Anterior cingulate cortex (tissue), 58 donors: ENCODE measurements at places on chromosomes 1 and 21.
A peak's percentile ranks its signal among the peaks of the same experiment; 100 is the strongest.

GRCh38 chr21:39184050-39184980 lies 1.1 kb upstream of the PSMG1 start:
- DNase-seq: no peak

DNA sequence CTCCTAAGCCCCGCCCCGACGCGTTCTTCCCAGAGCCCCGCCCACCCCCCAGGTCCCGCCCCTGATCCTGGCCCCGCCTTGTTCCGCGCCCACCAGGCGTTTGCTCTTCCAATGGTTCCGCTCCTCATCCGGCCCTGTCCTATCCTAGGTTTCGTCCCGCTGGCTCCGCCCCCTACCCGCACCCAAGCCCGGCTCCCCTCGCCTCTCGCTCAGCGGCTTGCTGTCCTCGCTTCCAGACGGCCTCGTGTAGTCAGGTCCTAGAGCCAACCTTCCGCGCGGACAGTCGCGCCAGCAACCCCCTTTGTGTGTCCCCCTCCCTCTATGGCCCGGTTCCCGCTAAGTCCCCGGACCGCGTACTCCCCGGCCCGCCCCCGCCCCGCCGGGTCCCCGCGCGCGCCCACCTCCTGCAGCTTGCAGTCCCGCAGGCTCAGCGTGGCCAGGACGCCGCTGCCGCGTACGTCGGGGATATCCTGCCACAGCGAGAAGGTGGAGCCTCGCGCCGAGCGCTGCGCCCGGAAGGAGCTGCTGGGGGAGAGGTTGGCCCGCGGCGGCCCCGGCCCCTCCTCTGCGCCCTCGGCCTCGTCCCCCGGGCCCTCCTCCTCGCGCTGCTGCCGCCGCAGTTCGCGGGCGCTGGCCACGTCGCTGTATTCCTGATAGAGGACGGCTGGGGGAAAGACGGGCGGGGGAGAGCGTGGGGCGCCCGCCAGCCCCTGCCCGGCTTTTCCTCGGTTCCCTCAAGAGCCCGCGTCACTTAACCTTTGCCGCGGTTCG lies 5.7 kb downstream of the ARHGEF19 start:
- DNase-seq: peak; percentile 70

DNA sequence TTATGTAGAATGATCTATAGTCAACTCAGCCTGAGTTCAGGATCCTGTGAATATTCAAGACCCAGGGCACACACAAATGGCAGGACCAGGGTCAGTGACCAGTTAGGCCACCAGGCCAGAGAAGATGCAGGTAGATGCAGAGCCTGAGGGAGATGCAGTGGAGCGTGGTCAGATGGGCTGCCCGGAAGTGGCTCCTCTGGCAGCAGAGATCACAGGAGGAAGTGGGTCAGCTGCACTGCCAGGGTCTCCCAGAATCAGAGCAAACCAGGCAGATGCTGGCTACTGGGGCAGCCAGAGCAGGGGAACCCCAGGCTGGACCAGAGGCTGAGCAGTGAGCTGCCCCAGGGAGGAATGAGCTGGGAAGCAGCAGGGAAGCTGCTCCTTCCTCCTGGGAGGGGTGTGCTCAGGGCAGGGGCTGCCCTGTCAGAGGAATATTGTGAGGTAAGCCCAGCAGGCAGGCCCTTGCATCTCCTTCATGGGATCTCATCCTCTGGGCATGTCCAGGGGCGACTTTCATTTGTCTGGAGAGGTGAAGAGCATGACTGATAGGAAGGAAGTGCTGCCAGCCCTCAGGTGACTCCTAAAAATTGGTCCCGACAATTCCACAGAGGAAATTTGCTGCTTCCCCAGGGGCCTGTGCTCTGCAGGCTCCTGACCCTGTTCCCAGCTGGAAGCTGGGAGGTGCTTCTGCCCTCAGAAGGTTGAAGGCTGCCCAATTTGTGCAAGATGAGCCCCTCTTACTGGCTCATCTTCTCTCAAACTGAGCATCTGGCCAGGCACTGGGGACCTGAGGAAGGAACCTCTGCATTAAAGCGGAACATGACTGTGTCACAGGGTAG lies 49.3 kb downstream of the STUM start:
- DNase-seq: no peak

DNA sequence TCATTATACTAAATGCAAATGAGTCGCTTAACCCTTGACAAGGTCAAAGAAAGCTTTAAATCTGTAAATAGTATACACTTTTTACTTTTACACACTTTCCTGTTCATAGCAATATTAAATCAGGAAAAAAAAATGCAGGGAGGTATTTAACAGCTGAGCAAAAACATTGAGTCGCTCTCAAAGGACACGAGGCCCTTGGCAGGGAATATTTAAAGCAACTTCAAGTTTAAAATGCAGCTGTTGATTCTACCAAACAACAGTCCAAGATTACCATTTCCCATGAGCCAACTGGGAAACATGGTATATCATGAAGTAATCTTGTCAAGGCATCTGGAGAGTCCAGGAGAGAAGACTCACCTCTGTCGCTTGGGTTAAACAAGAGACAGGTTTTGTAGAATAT lies 62.7 kb downstream of the CAPN2 start:
- no peak for DNase-seq

DNA sequence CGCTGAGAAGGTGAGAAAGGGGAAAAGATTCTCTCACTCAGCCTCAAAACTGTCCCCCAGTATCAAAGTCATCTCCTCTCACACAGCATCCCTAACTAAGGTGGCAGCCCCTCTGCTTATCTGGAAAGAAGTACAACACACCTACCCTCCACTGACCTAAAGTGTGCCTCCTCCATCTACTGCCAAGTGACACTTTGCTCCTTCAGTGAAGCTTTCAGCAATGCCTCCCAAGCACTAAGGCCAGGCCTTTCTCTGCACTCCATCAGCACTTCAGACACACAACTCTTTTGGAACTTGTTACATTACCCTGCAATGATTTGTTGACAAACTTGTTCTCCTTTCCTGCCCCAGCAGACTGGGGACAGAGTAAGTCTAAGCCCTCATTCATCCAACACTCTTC lies 1.4 kb downstream of the SH3BP5L start:
- DNase-seq: no peak
